Esophagus squamous epithelium (tissue), 5 donors: ENCODE measurements at places on chromosomes 2 and 18.
A peak's percentile ranks its signal among the peaks of the same experiment; 100 is the strongest.

- H3K27me3 ChIP-seq: peaks cover 74% of the 10 kb centered on the region
- peaks cover 48% of the 10 kb centered on the region for H3K4me1 ChIP-seq
- no peak overlapping the region for H3K4me3 ChIP-seq
- no peak for DNase-seq
- H3K27ac ChIP-seq: no peak overlapping the region
Measured at GRCh38 chr2:74501335-74502071, 2.1 kb upstream of the LBX2 start.

DNA sequence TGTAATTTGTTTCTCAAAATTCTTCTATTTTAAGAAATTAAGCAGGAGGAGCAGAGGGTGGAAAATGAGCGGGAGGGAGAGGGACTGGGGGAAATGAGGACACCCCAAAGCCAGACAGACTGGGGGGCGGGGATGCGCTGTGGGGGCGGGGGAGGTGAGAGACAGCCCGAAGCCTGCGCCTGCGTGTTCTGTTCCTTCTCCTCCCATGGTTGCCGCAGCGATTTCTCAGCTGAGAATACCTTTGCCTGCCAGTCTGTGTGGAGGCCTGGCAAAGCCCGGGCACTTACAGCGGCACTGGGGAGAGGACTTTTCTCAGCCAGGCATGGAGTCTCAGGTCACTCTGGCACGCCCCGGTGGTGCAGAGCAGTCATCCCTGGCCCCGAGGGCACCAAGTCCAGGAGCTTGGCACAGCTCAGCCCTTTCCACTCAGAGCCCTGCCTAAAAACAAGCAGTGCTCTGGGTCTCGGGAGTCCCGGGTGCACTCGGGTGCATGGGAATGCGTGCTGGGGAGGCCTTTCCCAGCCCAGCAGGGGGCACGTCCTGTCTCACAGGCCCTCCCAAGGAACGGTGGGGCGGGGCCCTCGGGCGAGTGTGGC, 289.3 kb upstream of the HS6ST1 start:
- no peaks in the 10 kb centered on the region for H3K27me3 ChIP-seq
- peak overlapping the region; percentile 30 for H3K4me3 ChIP-seq
- no peaks in the 10 kb centered on the region for H3K36me3 ChIP-seq
- DNase-seq: no peak
- H3K27ac ChIP-seq: no peak overlapping the region

- DNase-seq: no peak
- H3K36me3 ChIP-seq: no peaks in the 10 kb centered on the region
- H3K27me3 ChIP-seq: no peaks in the 10 kb centered on the region
- H3K27ac ChIP-seq: no peak overlapping the region
- no peak overlapping the region for H3K4me3 ChIP-seq
Measured at GRCh38 chr2:112682101-112682500, 36.4 kb downstream of the SLC20A1 start.

DNA sequence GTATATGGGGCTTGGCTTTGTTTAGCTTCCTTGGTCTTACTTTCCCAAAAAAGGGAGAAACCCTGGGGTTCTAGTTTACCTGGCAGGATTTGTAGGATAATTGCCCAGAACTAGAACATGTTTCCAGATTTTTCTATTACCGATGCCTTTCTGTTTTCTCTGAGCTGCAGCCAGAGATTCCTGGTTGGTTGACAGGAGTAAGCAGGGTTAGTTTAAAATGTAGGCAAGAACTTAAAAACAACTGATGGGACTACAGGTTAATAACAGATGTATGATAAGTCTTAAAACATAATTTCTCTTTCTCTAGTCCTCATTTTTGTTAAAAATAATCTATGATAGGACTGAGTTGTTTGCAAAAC, 38.9 kb upstream of the GMCL1 start:
- H3K27ac ChIP-seq: no peak overlapping the region
- H3K36me3 ChIP-seq: no peaks in the 10 kb centered on the region
- DNase-seq: no peak

DNA sequence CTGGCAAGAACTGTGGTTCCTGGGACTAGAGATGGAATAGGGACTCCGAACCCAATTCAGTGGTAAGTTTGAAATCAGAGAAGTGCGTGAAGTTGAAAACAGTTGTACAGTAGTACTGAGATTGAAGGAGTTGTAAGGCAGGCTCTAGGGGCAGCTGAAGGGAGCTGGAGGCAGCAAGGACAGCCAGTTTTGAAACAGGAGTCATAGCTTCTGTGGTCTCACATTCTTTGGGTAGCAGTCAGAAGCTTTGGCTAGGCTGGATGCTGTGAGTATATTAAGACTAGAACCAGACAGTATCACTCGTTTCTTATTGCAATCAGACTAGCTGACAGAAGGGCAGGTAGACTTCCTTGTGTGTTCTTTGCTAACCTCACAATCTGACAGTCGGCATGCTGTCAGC, 64.5 kb upstream of the ADAM23 start:
- no peaks in the 10 kb centered on the region for H3K4me1 ChIP-seq
- H3K36me3 ChIP-seq: no peaks in the 10 kb centered on the region
- no peak overlapping the region for H3K4me3 ChIP-seq

- H3K4me3 ChIP-seq: no peak overlapping the region
- no peaks in the 10 kb centered on the region for H3K27me3 ChIP-seq
- H3K4me1 ChIP-seq: peaks cover 8% of the 10 kb centered on the region
- no peak for DNase-seq
- no peaks in the 10 kb centered on the region for H3K36me3 ChIP-seq
Measured at GRCh38 chr2:191041418-191042161, 27.6 kb upstream of the STAT1 start.

GRCh38 chr2:234278556-234279255, 218.2 kb downstream of the ARL4C start:
- no peak overlapping the region for H3K27ac ChIP-seq
- no peak for DNase-seq
- no peak overlapping the region for H3K4me3 ChIP-seq
- peaks cover 3% of the 10 kb centered on the region for H3K27me3 ChIP-seq
